ENCODE measurements at places on chromosomes 5 and 9. TPM values are rescaled to one million over a fixed set of nuclear protein-coding genes. Genes with fewer than 3 reads are reported as not detected.

DNA sequence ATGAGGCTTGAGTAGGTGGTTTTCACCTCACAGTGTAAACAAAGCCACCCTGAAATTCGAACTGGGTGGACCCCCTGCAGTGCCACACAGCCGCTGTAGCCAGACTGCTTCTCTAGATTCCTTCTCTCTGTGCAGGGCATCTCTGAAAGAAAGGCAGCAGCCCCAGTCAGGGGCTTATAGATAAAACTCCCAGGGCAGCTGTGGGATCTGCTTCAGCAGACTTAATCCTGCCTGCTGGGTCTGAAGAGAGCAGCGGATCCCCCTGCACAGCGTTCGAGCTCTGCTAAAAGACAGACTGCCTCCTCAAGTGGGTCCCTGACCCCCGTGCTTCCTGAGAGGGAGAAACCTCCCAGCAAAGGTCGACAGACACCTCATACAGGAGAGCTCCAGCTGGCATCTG is 71.4 kb downstream of the CARTPT start:
- H3K4me1 ChIP-seq = no peaks in the 10 kb centered on the region
- H3K36me3 ChIP-seq = no peaks in the 10 kb centered on the region
- H3K27ac ChIP-seq = no peak overlapping the region
- no peaks in the 10 kb centered on the region for H3K27me3 ChIP-seq
- DNase-seq = no peak

DNA sequence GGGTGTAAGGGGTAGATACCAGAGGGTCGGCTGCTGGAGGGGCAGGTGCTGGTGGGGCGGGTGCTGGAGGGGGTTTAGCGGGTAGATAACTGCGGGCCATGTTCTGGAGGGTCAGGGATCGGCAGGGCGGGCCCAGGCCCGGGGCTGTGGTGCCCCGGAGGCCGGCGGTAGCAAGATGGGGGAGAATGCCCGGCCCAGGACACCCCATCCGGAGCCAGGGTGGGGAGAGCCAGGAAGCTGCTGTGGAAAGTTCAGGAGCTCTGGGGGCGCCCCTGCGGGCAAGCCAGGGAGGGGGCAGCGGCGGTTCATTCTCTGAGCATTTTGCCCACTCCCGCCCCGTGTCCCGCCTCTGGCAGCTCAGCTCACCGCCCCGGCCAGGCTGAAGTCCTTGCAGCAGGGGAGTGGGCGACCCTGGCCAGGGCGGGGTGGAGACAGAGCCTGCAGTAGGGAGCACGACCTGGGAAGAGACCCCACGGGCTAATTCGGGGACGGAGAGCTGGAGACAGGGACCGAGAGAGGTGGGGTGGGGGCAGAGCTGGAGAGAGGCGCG is 538 bp downstream of the PRRT1B start:
- DNase-seq = no peak
- H3K36me3 ChIP-seq = no peaks in the 10 kb centered on the region
- H3K27me3 ChIP-seq = peaks cover 40% of the 10 kb centered on the region
- peaks cover 15% of the 10 kb centered on the region for H3K4me1 ChIP-seq

DNA sequence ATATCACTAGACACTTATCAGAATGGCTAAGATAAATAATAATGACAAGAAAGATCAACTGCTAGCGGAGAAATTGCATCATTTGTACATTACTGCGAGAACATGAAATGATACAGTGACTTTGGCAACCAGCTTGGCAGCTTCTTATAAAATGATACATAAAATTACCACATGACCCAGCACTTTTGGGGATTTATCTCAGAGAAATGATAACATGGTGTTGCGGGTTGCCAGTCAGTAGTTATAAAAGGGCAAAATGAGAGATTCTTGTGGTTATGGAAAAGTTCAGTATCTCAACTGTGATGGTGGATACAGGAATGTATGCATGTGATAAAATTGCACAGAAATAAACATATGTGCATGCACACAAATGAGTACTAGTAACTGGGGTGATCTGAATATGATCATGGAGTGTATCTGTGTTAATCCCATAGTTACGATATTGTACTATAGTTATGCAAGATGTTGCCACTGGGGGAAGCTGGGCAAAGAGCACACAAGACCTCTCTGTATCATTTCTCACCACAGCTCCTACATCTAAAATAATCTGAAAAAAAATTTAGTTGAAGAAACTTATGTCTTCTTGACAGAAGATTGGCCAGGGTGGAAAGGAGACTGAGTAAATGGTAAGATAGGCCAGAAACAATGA is 128.9 kb downstream of the NXNL2 start:
- H3K27ac ChIP-seq = no peak overlapping the region
- no peaks in the 10 kb centered on the region for H3K27me3 ChIP-seq
- H3K4me3 ChIP-seq = no peak overlapping the region
- no peaks in the 10 kb centered on the region for H3K4me1 ChIP-seq
- H3K36me3 ChIP-seq = no peaks in the 10 kb centered on the region

CBY3 gene
- polyA plus RNA-seq = 0.13 TPM

GRCh38 chr5:102858808-102859207 is 103.7 kb downstream of the PAM start:
- H3K36me3 ChIP-seq = no peaks in the 10 kb centered on the region
- no peak for DNase-seq
- no peaks in the 10 kb centered on the region for H3K27me3 ChIP-seq
- H3K4me3 ChIP-seq = no peak overlapping the region
- H3K27ac ChIP-seq = no peak overlapping the region

FAM151B gene
- polyA plus RNA-seq = not detected

ACSL6 gene
- 0.72 TPM for polyA plus RNA-seq

- H3K27me3 ChIP-seq = no peaks in the 10 kb centered on the region
- H3K36me3 ChIP-seq = no peaks in the 10 kb centered on the region
- H3K27ac ChIP-seq = no peak overlapping the region
- H3K4me3 ChIP-seq = no peak overlapping the region
- no peaks in the 10 kb centered on the region for H3K4me1 ChIP-seq
Observed at GRCh38 chr5:101009758-101010519, 106.9 kb upstream of the ST8SIA4 start.

DNA sequence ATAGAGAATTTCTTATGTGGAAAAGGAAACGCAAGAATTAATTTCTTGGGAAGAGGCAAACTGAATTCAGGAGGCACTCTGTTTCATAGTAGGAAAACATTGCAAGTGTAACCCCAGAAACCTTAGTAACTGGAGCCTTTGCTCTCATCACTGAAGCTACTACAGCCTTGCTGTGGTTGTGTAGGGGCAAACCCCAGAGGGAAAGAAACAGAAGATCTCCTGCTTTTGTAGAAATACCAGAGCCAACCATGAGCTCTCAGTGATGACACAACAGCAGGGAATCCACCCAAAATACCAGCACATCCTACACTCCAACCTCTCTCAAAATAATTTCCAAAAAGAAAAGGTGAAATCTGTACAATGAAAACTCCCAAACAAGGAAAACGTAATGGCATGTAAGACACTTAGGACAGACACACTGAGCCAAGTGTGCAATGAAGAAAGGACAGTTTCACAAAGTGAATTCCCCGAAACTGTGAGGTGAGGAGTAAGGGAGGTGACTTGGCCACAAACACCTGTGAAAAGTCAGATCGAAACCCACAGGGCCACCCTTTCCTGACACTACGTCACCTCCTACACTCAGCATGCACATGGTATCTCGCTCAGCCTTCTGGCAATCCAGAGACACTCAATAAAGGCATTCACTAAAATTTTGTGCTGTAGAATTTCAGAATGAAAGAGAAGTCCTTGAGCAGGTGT is 8.5 kb upstream of the ACSL6 start:
- H3K36me3 ChIP-seq = no peaks in the 10 kb centered on the region
- H3K27ac ChIP-seq = no peak overlapping the region
- peaks cover 23% of the 10 kb centered on the region for H3K27me3 ChIP-seq
- no peak overlapping the region for H3K4me3 ChIP-seq
- DNase-seq = peak; percentile 40

GRCh38 chr5:132110930-132111329 is 37.3 kb downstream of the CSF2 start:
- no peak overlapping the region for H3K4me3 ChIP-seq
- DNase-seq = no peak
- no peaks in the 10 kb centered on the region for H3K27me3 ChIP-seq
- no peaks in the 10 kb centered on the region for H3K36me3 ChIP-seq

GRCh38 chr9:10366171-10366779 is 246.5 kb downstream of the PTPRD start:
- H3K27me3 ChIP-seq = no peaks in the 10 kb centered on the region
- no peaks in the 10 kb centered on the region for H3K36me3 ChIP-seq
- H3K4me3 ChIP-seq = no peak overlapping the region
- H3K4me1 ChIP-seq = no peaks in the 10 kb centered on the region
- no peak overlapping the region for H3K27ac ChIP-seq
- peak; percentile 13 for DNase-seq

GRCh38 chr9:9536523-9536922 is 1076.3 kb downstream of the PTPRD start:
- no peaks in the 10 kb centered on the region for H3K4me1 ChIP-seq
- H3K36me3 ChIP-seq = no peaks in the 10 kb centered on the region
- no peak overlapping the region for H3K27ac ChIP-seq
- DNase-seq = no peak

PCDHA7 gene
- polyA plus RNA-seq = 0.03 TPM

DNA sequence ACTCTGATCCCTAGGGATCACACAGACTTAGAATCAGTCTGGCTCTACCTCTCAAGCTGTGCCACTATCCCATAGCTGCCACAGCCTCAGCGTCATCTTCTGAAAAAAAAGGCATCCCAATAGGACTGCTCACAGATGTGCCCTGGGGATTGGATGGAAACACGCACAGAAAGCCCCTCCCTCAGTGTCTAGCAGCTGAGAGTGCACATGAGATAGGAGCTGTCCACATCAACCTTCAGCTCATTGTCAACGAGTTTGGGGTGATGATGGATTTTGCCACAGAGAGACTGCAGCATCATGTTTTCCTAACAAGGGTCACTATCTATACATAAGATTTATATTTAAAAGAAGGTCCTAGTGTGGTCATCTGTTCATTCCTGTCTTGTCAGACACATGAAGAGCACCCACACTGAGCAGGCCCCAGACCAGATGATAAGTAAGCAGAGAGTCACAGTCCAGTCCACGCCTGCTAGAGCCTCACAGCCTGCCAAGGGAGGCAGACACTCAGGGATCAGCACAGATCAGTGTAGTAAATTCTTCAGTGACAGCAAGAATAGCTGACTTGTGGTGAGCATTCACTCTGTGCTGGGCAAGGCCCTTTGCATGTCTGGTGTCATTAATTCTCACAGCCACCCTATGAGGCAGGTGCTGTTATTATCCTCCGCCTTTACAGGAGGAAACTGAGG is 25.8 kb downstream of the AFAP1L1 start:
- no peak overlapping the region for H3K4me3 ChIP-seq
- DNase-seq = no peak
- H3K27ac ChIP-seq = no peak overlapping the region
- H3K27me3 ChIP-seq = peaks cover 3% of the 10 kb centered on the region
- peaks cover 10% of the 10 kb centered on the region for H3K4me1 ChIP-seq

- H3K36me3 ChIP-seq = peaks cover 3% of the 10 kb centered on the region
- no peak overlapping the region for H3K27ac ChIP-seq
- peaks cover 26% of the 10 kb centered on the region for H3K4me1 ChIP-seq
- H3K27me3 ChIP-seq = peaks cover 8% of the 10 kb centered on the region
Observed at GRCh38 chr9:126989847-126990842, 75.6 kb downstream of the RALGPS1 start.

- no peaks in the 10 kb centered on the region for H3K4me1 ChIP-seq
- no peaks in the 10 kb centered on the region for H3K36me3 ChIP-seq
- no peak for DNase-seq
- H3K27me3 ChIP-seq = no peaks in the 10 kb centered on the region
- no peak overlapping the region for H3K27ac ChIP-seq
- no peak overlapping the region for H3K4me3 ChIP-seq
Observed at GRCh38 chr5:117731446-117731845, 1156.8 kb upstream of the SEMA6A start.

- H3K4me3 ChIP-seq = no peak overlapping the region
- no peak overlapping the region for H3K27ac ChIP-seq
- H3K36me3 ChIP-seq = no peaks in the 10 kb centered on the region
- peaks cover 15% of the 10 kb centered on the region for H3K4me1 ChIP-seq
- H3K27me3 ChIP-seq = peaks cover 24% of the 10 kb centered on the region
- DNase-seq = no peak
Observed at GRCh38 chr5:77960863-77961396, 184.8 kb upstream of the TBCA start.

- H3K27ac ChIP-seq = no peak overlapping the region
- no peaks in the 10 kb centered on the region for H3K36me3 ChIP-seq
- H3K4me3 ChIP-seq = no peak overlapping the region
Observed at GRCh38 chr9:72037571-72037970, 22.8 kb downstream of the C9orf57 start.

GRCh38 chr9:133207021-133207531 is 2.0 kb downstream of the OBP2B start:
- no peak overlapping the region for H3K4me3 ChIP-seq
- DNase-seq = no peak
- H3K36me3 ChIP-seq = no peaks in the 10 kb centered on the region

TNFAIP8 gene
- 67.3 TPM for polyA plus RNA-seq

DNA sequence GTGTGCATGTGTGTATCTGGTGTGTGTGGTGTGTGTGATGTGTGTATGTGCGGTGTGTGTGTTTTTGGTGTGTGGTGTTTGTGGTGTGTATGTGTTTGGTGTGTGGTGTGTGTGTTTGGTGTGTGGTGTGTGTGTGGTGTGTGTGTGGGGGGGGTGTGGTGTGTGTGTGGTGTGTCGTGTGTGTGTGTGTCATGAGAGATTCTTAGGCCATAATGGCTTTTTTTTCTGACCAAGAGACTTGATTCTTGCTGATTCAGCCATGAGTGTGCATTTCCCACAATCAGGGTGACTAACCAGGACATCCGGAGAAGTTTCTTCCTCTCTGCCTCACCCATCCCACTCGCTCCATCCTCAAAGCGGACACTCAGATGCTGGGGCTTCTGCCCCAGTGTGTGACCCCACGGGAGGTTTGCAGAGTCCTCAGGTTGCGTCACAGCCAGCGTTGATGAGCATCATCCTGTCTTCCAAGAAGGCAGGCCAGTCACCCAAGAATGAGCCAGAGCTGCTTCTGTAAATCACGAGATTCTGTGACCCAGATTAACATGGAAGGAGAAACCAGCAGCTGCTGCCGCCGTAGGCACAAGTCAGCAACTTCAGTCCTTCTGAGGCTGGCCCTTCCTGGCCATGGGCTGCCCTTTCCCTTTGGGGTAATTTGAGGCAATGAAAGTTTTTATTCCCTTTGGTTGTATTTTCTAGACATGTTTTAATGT is 12.5 kb upstream of the CTSL start:
- H3K36me3 ChIP-seq = no peaks in the 10 kb centered on the region
- no peak overlapping the region for H3K4me3 ChIP-seq
- DNase-seq = no peak
- H3K27ac ChIP-seq = no peak overlapping the region

RMRP gene
- polyA plus RNA-seq = not detected

PCDHB5 gene
- 0.06 TPM for polyA plus RNA-seq

FSTL4 gene
- 0.31 TPM for polyA plus RNA-seq

PCDHGA2 gene
- 0.09 TPM for polyA plus RNA-seq

All from B cell (primary cell).